ENCODE measurements at places on chromosomes 16 and 17.

DNA sequence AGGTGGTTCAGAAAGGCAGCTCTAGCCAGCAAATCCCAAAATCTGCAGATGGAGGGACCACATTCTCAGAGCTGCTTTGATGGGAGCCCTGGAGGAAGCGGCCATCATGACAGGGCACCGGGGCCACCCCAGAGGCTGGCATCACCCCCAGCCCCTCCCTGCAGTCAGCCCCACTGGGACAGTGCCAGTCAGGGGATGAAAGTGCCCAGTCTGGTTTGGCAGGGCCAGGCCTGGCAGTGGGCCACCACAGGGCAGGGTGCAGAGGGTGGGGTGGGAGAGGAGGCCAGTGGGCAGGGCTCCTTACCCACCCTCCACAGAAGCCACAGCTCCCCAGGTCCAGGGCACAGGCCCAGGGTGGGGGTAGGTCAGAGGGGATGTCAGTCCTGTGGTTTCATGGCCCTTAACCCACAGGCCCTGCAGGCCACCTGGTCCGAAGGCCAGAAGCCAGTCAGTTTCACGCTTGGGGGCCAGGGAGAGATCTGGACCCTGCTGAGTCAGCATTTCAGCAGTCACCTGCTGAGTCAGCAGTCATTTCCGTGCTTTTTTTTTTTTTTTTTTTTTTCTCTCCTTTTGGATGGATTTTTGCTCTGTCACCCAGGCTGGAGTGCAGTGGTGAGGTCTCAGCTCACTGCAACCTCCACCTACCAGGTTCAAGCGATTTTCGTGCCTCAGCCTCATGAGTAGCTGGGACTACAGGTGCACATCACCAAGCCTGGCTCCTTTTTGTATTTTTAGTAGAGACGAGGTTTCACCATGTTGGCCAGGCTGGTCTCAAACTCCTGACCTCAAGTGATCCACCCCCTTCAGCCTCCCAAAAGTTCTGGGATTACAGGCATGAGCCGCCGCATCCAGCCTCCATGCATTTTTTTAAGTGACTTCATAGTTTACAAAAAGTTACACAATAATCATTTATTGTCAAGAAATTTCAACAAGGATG lies 10.4 kb downstream of the SLC25A10 start:
- no peak for DNase-seq

GRCh38 chr16:88512728-88513696 lies 57.2 kb upstream of the ZC3H18 start:
- DNase-seq = no peak

DNA sequence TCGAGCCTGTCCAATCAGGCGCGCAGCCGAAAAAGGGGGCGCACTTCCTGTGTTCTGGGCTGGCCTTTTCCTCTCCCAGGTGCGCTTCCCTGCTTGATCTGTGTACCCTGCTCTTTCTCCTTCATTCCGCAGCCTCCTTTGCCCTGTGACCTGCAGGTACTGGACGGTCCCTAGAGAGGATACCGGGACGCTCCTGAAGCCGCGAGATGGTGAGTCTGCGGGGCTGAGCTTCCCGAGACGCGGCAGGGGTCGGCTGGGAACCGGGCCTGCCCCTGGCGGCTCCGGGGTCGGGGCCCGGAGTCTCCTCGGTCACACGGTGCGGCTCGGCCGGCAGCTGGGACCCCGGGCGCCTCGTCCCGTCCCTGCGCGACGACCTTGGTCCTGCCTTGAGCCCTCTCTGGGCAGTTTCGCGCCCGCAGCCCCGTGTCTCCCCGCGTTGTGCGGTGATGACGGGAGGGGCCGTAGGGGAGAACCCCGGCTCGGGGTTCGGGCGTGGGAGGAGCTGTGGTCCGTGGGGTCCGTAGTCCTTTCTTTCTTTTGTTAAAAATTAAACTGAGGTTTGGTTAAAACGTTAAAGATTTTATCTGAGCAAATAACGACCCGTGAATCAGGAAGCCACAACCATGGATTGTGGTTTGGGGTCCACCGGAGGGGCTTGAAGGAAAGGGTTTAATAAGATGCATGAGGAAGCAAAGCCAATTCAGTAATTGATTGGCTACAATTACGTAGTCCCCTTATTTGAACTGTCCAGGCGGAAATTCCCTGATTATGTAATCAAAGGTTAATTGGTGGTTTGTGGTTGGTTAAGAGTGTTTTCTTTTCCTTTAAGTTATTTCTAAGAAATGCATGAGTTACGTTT lies 172.8 kb upstream of the ZNF267 start:
- peak; percentile 33 for DNase-seq

DNA sequence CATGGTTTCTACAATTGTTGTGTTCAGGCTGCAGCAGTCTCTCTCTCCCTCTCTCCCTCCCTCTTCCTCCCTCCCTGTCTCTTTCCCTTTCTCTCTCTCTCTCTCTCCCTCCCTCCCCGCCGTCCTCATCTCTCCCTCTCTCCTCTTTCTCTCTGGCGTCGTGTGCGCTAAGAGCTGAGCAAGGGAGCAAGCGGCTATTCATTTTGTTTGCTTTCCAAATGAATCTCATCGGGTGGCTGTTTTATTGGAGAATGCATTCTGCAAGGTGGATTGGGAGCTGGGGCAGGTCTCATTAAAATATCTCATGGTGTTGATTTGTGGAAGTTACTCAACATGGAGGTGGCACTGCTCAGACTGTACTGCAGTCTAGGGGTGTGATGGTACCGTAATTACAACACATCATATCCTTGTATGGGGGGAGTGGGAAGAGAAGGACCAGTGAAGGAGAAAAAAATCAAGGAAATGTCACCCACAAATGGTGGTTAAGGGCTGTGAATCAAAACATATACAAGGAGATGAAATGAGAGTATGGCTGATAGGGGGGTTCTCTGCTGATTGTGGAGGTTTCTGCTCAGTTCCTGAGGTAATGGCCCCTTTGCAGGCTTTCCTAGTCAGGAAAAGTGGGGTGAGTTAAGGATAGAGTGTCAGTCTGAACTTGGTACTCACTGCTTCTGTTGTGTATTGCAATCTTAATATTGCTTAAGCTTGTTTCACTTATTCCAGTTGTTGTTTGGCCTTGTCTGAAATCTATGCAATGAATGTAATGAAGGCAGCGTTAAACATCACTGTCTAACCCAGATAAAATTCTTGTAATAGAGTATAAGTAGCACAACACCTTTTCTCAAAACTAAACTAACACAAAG lies 2.7 kb downstream of the MSL1 start:
- no peak for DNase-seq

DNA sequence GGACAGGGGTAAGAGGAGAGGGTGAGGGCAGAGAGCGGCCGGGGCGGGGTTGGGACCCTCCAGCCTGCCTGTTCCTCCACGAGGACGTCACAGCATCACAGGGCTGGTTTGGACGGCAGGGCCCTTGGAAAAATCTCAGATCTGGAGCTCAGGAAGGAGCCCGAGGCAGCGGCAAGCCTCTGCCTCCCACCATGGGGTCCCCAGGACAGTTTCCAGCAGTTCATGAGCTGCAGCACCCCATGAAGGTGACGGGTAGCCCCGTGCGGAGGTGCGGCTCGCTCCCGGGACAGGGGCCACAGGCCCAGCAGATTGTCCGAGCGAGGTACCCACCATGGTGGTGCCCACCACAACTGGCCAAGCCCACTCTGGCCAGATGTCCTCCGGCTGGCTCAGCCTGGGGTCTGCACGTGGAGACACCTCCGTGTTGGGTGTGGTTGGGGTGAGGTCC lies 21.3 kb downstream of the TPSD1 start:
- no peak for DNase-seq

DNA sequence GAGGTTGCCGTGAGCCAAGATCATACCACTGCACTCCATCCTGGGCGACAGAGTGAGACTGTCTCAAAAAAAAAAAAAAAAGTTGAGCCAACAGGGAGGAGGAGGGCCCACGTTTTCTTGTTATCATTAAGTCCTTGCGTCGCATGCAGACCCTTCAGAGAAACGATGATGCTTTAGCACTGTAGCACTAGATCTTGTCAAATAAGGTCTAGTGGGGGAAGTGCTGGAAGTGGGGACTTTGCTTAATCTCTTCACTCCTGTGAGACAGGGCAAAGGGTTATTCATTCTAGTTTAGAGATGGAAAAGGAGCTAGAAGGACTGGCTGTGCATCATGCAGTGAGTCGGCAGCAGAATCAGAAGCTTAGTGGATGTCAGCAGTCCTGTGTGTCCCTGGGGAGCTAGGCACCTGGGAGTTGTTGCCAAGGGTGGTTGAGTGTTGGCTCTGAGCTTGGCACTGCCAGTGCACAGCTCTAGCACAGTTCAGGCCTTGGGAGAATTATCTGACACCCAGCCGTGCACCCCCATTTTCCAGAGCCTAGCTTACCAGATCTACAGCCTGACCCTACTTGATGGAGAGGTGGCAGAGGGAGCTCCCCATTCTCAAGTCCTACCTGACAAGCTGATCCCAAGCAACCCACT lies 33.4 kb upstream of the TBX2 start:
- no peak for DNase-seq

DNA sequence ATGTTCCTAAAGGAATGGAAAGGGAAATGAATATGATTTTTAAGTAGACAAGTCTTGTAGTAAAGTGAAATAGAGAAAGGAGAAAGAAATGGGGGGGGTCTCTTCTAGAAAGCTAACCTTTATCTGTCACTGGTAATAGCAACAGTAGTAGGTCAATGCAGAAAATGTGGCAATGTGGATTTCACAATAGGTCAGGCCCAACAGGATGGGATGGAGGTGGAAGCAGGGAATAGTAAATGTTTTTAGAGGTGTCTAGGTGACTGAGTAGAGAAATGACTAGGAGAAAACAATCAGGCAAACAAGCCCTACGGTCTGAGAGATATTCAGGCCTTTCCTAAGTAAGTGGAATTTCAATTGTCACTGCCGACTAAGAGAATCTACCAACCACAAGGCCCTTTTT lies 6.0 kb upstream of the RSKR start:
- DNase-seq = no peak

DNA sequence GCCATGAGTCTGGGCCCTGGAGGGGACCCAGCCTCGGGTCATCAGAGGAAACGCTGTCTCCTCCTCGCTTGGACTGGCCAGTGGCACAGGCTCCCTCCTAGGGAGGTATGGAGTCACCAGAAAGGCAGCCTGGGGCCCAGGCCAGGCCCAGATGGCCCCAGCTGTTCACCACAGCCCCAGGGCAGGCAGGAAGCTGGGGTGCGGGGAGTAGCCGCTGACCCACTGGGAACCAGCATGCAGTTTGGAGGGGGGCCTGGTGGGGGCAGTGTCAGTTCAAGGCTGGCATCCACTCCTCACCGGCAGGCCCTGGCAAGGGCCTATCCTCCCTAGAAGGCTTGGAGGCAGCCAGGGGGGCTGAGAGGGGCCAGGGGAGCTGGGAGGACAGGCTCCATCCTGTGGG lies 48.8 kb downstream of the SDK2 start:
- DNase-seq = peak; percentile 56

GRCh38 chr16:15650698-15651171 lies 690 bp downstream of the NDE1 start:
- peak; percentile 39 for DNase-seq

DNA sequence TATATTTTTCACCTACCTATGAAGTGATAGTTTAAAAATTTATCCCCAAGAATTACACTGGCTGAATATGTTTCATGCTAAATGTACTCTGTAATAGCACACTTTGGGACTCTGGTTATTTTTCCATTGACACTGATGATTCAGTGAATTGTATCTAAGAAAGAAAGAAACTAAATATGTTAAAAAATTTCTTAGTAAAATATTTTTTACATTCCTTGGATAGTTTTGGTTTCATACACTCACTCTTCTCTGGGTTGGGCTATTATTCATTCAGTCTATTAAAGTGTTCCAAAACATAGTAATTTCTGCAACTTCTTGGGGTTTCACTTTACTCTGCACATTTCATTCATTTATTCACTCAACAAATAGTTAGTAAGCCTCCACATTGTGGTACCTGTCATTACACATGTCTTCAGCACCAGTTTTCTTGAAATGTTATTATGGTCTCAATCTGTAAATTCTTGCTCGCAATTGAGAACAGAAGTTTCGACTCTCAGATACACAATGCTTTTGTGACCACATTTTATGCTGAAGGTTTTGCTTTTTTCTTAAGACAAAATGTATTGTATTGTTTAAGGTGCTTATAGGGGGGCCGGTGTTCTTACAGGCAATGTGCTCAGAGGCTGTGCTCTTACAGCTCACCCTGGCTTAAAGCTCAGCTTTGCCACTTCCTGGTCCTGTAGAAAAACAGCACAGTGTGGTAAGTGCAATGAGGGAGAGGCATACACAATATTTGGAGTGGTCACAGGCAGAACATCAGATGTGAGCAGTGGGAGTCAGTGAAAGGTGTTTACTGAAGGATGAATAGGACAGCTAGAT lies 17.4 kb downstream of the CNTNAP4 start:
- DNase-seq = no peak

- no peak for DNase-seq
Observed at GRCh38 chr16:67563708-67564468, 1.6 kb downstream of the CTCF start.

DNA sequence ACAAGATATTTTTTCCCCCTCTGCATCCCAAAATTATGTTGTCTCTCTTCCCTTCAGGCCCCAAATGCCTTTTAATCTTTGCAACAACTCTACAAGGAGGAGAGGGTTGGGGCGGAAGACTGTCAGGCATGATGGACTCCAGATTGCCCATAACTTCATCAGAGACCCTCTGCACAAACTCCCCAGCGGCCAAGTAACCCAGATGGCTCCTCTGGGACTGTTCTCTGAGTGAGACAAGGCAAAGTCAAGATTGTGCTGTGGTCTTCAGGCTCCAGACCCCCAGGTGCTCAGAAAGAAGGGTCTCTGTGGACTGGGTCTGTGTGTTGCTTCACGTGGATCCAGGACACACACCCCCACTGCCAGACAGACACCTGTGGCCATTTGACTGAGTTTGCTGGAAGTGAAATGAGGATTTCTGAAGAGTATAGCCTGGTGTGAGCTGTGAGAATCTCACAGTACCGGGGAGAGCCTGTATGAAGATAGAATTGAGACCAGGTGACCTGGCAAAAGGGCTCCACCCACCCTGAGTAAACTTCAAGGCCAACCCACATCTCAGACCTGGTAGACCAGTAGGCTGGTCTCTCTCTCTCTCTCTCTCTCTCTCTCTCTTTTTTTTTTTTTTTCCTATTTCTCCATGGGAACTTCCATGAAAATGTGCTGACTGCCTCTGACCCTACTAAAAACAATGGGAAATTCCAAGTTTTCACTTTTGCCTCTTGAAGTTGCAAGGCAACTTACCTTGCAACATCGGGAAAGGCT lies 354.1 kb downstream of the SOX9 start:
- no peak for DNase-seq
